ENCODE measurements at places on chromosomes 4 and X.
A peak's percentile ranks its signal among the peaks of the same experiment; 100 is the strongest.

DNA sequence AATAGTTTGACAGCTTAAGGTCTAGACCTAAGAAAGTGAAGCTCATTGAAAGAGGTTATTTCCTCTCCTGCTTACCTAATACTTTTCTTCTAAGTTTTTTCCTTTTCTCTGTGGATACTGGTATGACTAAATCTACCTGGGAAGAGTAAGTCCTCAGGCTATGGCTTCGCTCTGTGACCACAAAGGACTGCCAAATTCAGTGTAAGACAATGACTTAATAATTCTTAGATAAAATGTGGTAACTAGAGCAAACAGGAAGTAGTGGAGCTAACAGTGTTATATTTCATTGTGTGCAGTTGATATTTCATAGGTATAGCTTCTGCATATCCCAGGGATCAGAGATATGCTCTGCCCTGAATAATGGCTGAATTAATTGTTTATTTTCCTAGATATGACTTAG lies 418.9 kb downstream of the CCSER1 start:
- H3K36me3 ChIP-seq = no peaks in the 10 kb centered on the region
- no peaks in the 10 kb centered on the region for H3K27me3 ChIP-seq

- no peaks in the 10 kb centered on the region for H3K27me3 ChIP-seq
- no peak overlapping the region for H3K4me3 ChIP-seq
- no peaks in the 10 kb centered on the region for H3K36me3 ChIP-seq
- no peak overlapping the region for H3K27ac ChIP-seq
- no peaks in the 10 kb centered on the region for H3K4me1 ChIP-seq
Measured at GRCh38 chr4:185709802-185710486, 102.0 kb downstream of the SORBS2 start.

- peaks cover 5% of the 10 kb centered on the region for H3K36me3 ChIP-seq
- no peak overlapping the region for H3K4me3 ChIP-seq
- H3K27me3 ChIP-seq = no peaks in the 10 kb centered on the region
- no peak for DNase-seq
Measured at GRCh38 chrX:119636419-119636818, 30.2 kb upstream of the NKRF start.

DNA sequence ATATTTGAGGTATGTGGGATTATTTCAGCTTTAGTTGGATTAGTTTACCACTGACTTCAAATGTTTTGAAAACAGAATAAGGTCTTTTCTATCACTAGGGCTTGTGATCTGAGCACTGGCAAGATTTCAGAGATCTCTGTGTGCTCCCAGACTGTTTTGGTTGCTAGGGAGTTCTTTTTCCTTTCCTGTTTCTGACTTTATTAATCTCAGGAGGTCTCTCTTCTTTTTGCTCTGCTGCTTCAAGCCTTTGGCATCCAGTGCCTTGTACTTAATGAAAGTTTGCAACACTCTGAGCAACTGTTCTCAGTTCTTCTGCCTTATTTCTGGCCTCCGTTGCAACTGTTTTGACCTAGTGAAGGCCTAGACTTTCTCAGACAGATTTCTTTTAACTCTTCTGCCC lies 32.1 kb upstream of the PAQR3 start:
- H3K4me3 ChIP-seq = no peak overlapping the region
- DNase-seq = no peak
- no peak overlapping the region for H3K27ac ChIP-seq
- no peaks in the 10 kb centered on the region for H3K36me3 ChIP-seq
- H3K4me1 ChIP-seq = no peaks in the 10 kb centered on the region

DNA sequence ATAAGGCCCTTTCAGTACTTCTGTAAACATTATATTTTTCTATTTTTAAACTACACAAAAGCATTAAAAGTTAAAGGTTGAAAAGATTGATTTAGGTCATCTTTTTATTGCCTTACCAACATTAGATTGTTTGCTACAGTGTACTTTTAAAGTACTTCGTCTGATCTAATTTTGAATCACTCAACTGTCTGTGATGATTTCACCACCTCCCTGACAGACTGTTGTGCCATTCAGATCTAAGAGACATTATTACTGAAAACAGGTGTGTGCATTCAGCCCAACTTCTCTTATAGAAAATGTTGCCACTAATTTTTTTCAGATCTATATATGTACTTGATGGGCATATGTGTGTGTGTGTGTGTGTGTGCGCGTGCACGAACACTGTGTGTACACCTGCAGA lies 39.3 kb downstream of the GASK1B start:
- H3K27me3 ChIP-seq = no peaks in the 10 kb centered on the region
- no peak overlapping the region for H3K27ac ChIP-seq
- no peaks in the 10 kb centered on the region for H3K36me3 ChIP-seq
- no peaks in the 10 kb centered on the region for H3K4me1 ChIP-seq
- no peak for DNase-seq

GRCh38 chr4:4271912-4272311 lies 18.0 kb downstream of the LYAR start:
- peaks cover 18% of the 10 kb centered on the region for H3K36me3 ChIP-seq
- no peaks in the 10 kb centered on the region for H3K27me3 ChIP-seq
- no peak overlapping the region for H3K27ac ChIP-seq
- peaks cover 45% of the 10 kb centered on the region for H3K4me1 ChIP-seq
- no peak overlapping the region for H3K4me3 ChIP-seq
- DNase-seq = no peak

DNA sequence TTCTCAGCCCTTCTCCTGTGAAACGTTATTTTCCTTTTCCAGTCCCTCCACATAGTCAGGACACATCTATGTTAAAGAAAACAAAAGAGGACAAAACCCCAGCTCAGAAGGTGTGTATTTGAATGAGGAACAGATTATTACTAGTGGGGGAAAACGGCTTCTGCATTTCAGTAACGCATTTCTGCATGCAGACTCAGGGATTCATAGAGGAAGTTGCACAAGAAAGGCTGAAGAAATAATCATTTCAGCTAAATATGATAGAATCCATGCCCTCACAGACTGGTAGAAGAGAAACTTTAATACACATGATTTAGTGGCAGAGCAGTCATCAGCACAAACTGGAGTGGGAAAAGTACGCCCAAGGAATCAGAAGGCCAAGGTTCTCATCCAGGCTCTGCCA lies 270.8 kb upstream of the FGF13 start:
- H3K27me3 ChIP-seq = no peaks in the 10 kb centered on the region
- DNase-seq = no peak
- no peaks in the 10 kb centered on the region for H3K36me3 ChIP-seq
- no peak overlapping the region for H3K4me3 ChIP-seq

DNA sequence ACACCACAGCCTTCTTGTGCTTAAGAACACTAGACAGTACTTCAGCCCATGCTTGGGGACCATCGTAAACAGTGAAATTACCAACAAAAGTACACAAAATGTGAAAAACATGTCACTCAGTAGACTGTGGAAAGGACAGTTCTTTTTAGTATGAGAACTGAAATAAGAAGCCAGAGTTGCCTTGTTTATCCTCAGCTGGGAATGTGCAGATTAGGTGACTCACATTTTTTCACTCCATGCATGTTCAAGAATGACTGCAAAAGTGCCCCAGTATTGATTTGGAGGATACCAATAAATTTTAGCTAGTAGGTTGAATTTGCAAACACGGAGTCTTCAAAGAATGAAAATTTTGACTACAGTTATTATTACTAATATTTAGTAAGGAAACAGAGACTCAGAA lies 23.1 kb upstream of the BMP3 start:
- no peaks in the 10 kb centered on the region for H3K4me1 ChIP-seq
- H3K27ac ChIP-seq = no peak overlapping the region
- no peak overlapping the region for H3K4me3 ChIP-seq

DNA sequence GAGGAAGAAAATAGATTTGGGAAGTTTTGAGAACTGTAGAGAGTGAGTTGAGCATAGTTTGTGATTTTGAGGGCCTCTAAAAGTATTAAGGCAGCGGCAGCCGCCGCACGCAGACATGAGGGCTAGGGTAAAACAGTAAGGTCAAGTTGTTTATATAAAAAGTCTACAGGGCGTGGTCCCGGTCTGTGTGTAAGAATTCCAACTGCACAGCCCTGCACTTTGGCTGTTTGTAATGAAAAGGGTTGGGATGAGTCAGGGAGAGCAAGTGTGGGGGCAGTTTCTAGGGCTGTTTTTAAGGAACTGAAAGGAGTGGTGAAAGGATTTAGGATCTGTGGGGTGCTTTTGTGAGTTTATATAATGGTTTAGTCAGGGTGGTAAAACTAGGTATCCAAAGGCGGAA lies 55.0 kb downstream of the BEX3 start:
- H3K27ac ChIP-seq = no peak overlapping the region
- no peak for DNase-seq
- no peak overlapping the region for H3K4me3 ChIP-seq

- H3K4me3 ChIP-seq = peak overlapping the region; percentile 90
- H3K36me3 ChIP-seq = no peaks in the 10 kb centered on the region
- DNase-seq = peak; percentile 18
Measured at GRCh38 chrX:48003367-48003757, 427 bp downstream of the ZNF182 start.

DNA sequence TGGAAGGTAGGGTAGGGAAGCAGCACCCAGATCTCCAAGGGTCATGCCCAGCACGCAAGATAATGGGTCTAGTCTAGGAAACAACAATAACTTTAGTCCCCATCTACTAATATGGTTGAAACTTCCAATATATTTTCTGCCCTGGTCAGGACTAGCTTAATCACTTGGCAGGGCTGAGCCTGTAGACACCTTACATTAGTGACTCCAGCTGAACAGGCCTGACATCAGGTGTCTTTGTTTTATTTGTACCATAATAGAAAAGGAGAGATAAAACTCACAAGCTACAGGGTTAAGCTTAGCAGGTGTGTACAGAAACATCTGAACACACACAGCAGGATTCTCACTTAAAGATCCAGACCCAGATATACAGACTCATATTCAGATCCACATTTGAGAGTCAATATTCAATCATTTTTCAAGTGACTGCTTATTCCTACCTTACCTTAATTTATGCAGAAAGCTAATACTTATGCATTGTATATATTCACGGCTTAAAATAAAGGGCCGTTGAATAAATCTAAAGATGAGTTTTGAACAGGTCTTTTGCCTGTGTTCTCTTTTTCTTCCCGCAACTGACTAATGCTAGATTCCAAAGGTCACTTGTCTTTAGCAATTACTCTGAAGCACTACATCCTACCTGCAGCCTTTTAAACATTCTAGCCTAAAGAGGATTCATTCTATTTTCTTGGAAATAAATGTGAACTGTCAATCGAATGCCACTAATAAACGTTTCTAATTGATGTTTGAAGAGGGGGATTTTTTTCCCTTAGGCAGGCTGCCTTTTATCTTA lies 745.3 kb downstream of the RPA4 start:
- DNase-seq = no peak
- H3K36me3 ChIP-seq = no peaks in the 10 kb centered on the region
- no peaks in the 10 kb centered on the region for H3K4me1 ChIP-seq
- H3K27me3 ChIP-seq = no peaks in the 10 kb centered on the region
- H3K27ac ChIP-seq = no peak overlapping the region

- peaks cover 4% of the 10 kb centered on the region for H3K4me1 ChIP-seq
- H3K36me3 ChIP-seq = no peaks in the 10 kb centered on the region
Measured at GRCh38 chr4:38582889-38583470, 81.0 kb upstream of the KLF3 start.

- H3K4me1 ChIP-seq = no peaks in the 10 kb centered on the region
- H3K27me3 ChIP-seq = no peaks in the 10 kb centered on the region
- no peak overlapping the region for H3K27ac ChIP-seq
- H3K4me3 ChIP-seq = no peak overlapping the region
Measured at GRCh38 chr4:30181512-30181911, 538.7 kb upstream of the PCDH7 start.

DNA sequence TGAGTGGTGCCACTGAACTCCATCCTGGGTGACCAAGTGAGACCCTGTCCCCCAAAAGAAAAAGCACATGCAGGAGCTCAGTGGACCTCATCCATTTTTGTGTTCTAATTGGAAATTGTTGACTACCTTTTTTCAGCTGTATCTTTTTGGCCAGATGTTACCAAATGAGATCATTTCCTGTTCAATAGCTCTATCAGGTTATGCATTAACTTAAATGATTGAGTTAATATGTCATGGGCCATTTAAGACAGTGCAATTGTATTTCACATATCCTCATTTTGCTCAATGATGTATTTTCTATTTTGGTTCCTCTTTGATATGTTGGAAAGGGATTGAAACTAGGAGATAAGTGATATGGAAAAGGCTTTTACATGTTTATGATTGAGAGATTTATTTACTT lies 26.2 kb upstream of the RHOH start:
- no peaks in the 10 kb centered on the region for H3K4me1 ChIP-seq
- no peaks in the 10 kb centered on the region for H3K27me3 ChIP-seq
- H3K4me3 ChIP-seq = no peak overlapping the region
- no peak overlapping the region for H3K27ac ChIP-seq

DNA sequence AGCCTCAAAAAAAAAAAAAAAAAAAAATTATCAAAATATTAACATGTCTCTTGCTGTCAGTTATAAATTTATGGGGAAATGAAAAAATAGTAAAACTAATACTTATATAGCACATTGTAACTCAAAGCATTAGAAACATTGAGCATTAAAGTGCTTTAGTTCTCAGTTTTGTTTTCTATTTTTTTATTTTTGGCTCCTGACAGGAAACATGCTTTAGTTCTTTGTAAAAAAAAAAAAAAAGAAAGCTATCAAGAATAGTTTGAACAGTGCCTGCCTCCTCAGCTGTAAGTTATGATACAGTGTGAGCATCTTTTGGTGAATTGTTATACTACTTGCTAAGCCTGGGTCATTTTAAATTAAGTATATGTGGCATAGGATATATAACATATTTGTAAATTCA lies 5.1 kb upstream of the CENPC start:
- H3K27ac ChIP-seq = no peak overlapping the region
- H3K36me3 ChIP-seq = no peaks in the 10 kb centered on the region
- H3K4me1 ChIP-seq = no peaks in the 10 kb centered on the region
- no peaks in the 10 kb centered on the region for H3K27me3 ChIP-seq

GRCh38 chrX:46588263-46588662 lies 14.7 kb downstream of the CHST7 start:
- H3K4me3 ChIP-seq = peak overlapping the region; percentile 28
- H3K27me3 ChIP-seq = no peaks in the 10 kb centered on the region
- DNase-seq = peak; percentile 60
- peaks cover 16% of the 10 kb centered on the region for H3K4me1 ChIP-seq
- peak overlapping the region; percentile 44 for H3K27ac ChIP-seq

DNA sequence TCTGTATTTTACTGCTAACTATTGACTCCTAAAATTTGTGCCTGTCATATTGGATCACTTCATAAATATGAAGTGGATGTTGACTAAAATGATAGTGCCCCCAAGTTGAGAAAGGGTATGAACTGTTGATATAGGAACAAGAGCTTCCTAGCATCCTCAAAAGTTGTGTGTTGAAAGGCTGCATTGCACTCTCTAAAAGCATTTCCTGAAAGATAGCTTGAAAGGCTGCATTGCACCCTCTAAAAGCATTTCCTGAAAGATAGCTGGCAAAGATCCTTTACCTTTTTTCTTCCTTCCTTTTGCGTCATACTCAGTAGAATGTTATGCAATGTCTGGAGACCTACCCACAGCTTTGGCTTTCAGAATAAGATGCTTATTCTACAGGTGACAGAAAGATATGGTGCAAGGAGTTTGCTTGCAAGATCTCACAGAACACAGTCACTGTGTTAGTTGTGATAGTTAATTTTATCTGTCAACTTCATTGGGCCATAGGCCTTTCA lies 274.6 kb upstream of the GALNTL6 start:
- no peaks in the 10 kb centered on the region for H3K4me1 ChIP-seq
- no peaks in the 10 kb centered on the region for H3K36me3 ChIP-seq
- no peak overlapping the region for H3K27ac ChIP-seq
- H3K27me3 ChIP-seq = no peaks in the 10 kb centered on the region
- no peak overlapping the region for H3K4me3 ChIP-seq

Data from naive thymus-derived CD4-positive, alpha-beta T cell (primary cell).